Mesothelial cell of epicardium (in vitro differentiated cells): ENCODE measurements at places on chromosomes 12 and 14. TPM values are rescaled to one million over a fixed set of nuclear protein-coding genes. Genes with fewer than 3 reads are reported as not detected.

GRCh38 chr14:73811164-73811503 lies 40.5 kb upstream of the PTGR2 start:
- DNase-seq = no peak

DNA sequence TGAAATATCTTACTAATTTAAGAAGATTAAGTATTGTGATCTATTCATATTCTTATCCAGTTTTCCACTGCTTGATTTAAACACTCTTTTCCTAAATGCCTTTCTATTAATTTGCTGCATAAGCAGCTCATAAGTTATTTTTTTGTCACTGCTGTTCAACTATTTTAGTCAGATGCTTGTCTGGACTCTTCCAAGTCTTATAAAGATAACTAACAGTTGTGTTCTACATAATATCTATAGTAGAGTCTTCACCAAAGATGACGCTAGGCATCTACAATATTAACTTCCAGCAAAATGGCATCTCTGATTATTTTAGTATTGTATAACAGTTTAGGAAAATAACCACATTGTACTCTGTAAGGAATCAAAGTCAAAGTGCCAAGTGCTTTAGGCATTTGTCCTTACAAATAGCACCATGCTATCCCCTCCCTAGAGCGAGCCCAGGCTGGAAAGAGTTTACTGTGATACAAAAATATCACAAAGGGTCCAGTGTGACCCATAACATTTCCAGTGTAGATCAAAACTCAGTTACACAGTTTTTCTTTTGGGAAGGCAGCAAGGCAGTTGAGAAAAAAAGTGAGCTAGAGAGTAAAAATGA lies 98.2 kb downstream of the DENND5B start:
- no peak for DNase-seq

- no peak for DNase-seq
Measured at GRCh38 chr12:105229371-105229770, 6.6 kb downstream of the APPL2 start.

- no peak for DNase-seq
Measured at GRCh38 chr12:99259040-99259934, 388.3 kb upstream of the GARIN6 start.

GRCh38 chr12:40241741-40242140 lies 16.9 kb downstream of the LRRK2 start:
- DNase-seq = no peak

DNA sequence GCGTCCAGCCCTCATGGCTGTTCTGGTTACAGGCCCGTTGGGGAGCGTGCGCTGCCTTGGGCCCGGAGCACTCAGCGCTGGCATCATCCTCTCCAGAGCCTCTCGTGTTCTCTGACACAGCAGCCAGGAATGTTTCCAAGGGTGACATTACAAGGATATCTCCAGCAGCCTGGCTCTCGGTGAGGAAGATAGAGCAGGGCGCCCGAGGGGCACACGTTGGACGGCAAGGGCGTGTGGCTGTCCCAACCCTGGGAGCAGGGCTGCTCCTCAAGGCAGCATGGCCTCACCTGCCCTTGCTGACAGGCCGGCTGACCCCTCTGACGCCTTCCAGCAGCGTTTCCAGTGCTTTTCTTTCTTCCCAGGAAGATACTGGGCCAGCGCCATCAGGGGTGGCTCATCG lies 14.4 kb downstream of the LRCOL1 start:
- no peak for DNase-seq

- peak; percentile 33 for DNase-seq
Measured at GRCh38 chr12:55019784-55020183, at the start of gene NEUROD4. Gene NEUROD4 (plus strand): TSS chr12:55019974. CDS start chr12:55026440, 6,466 bp downstream.

GRCh38 chr14:20986811-20987210 lies 3.0 kb upstream of the METTL17 start:
- no peak for DNase-seq

DNA sequence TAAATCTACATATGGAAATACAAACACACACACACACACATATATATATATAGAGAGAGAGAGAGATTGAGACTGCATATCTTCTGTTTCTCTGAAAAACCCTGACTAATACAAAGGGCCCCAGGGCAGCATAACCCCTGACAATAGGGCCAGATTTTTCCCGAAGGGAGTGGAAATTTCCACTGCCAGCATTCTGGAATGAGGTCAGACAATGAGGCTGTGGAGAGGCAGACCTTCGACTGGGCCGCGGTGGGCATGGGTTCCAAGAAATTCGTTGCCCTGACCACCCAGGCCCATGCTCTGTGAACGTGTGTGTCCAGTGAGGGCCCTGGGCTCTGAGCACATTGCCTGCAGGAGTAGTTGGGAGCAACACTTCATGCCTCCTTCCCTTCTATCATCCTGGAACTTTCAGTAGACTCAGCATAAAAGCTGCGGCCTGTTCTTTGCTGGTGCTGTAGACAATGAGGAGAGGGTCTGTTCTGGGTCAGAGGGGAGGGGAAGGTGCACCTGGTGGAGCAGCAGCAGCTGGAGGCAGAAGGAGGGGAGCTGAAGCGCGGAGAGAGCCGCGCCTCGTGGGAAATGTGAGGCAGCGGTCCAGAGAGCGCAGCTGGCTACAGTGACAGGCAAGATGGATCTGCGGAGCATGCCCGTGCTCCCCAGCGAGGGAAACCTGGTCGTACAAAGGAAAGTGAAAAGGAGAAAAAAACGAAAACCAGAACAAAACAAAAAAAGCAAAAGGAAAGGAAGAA lies 25.6 kb upstream of the CCDC60 start:
- no peak for DNase-seq

DNA sequence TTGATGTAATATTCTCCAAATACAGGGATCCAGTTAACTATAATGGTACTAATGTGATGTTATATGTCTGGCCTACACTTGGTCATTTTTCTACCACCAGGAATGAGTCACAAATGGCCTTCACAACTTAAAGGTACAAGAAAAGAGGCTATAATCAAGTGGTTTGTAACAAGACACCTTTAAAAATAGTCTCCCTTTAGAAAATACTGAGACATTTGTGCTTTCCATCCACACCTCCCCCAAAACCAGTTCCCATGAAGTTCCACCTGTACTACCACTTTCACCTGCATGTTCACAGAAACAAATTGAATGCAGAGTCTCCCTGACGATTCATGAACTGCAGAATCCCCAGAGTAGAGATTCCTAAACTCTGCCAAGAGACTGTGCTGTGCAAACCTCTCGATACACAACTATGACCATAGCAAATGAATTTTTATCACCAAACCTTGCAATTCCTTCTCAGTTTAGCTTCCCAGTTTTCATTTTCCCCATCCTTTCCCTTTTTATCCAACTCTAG lies 6.0 kb downstream of the BTG1 start:
- DNase-seq = no peak

- DNase-seq = no peak
Measured at GRCh38 chr14:61213920-61214319, 67.2 kb downstream of the TMEM30B start.

GRCh38 chr12:11941606-11942337 lies 129.0 kb upstream of the BCL2L14 start:
- no peak for DNase-seq

DNA sequence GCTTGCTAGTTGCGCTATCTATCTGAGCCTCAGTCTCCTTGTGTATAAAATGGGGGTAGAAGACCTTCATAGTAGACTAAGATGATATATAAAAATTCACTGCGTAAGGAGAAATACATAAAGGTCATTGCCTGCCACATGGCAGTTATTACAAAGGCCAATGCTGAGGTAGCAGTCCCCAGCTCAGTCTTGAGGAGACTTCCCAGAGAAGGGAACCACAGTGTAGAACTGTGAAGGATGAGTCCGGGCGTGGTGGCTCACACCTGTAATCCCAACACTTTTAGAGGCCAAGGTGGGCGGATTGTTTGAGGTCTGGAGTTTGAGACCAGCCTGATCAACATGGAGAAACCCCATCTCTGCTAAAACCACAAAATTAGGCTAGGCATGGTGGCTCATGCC lies 17.1 kb upstream of the SP7 start:
- DNase-seq = no peak

GRCh38 chr12:6708960-6709394 lies 8.4 kb upstream of the PIANP start:
- no peak for DNase-seq

GRCh38 chr14:88901189-88901588 lies 76.7 kb downstream of the TTC8 start:
- no peak for DNase-seq

DNA sequence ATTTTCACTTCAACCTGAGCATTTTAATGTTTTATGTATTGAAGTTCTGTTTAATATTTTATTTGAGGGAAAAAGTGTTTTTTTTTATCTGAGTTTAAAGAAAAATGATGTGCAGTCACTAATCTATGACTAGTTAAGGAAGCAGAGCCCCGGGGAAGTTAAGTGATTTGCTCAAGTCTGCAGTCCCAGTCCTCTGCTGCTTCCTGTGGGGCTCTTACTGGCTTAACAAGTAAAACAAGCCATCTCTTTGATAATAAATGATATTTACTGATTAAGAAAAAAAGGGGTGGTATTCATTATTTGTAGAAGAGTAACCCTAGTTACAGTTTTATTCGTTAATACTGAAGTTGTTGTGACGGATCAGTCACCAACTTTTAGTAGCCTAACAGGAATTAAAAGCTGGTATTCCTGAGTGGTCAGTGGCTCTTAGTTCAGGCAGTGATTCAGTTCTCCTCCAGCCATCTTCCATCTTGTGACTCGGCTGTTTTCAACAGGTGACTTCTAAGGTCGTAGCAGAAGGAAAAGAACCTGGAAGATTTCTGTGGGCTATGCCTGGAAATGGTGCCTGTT lies 21.7 kb downstream of the BICDL1 start:
- DNase-seq = no peak

DNA sequence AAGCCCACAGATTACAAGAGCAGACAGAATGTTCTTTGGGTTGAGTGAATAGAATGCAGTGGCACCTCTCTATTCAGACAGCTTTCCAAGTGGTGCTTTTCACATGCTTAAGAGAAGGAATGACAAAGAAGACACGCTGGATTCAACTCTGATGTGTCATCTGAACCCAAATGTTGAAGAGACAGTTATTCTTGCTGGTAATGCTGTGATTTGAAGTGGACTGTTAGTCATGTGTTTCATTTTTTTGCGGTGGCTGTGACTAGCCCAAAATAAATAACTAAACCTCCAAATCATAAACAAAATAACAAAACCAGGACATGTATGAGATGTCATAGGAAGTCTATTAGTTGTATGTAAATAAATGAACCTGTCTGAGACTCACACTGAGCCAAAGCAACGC lies 391.8 kb upstream of the PRICKLE1 start:
- no peak for DNase-seq

DNA sequence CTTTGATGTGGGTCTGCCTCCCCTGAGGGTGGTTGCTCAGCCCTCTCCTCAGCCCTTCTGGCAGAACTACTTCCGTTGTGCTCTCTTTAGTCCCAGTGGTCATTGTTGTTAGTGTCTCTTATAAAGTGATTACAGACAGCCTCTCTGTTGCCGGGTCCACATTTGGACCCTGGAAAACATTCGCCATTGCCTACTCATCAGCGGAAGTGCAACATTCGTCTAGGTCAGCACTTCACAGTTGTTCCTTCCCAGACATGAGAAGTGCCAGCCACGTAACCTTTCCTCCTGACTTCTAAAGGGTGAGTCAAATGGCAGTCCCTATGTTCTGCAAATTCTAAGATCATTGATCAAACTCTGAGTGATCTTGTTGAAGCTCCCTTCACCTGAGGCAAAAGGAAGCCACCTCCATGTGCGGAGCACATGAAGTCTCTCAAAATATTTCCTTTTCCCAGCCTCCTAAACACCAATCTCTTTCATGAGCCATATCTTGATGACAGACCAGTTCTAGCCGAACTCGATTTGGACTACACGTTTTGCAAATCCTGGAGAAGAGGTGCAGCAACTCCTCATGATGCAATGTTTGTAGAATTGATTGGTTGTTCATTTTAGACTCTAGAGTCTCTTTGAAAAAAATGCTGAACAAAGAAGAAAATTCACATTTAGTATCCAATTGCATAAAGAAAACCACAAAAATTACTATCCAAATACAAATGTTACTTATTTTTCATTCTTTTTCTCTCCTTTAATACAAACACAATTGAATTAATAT lies 163.8 kb downstream of the RPL10L start:
- DNase-seq = no peak

GRCh38 chr12:19744705-19745218 lies 305.5 kb downstream of the AEBP2 start:
- DNase-seq = no peak

DNA sequence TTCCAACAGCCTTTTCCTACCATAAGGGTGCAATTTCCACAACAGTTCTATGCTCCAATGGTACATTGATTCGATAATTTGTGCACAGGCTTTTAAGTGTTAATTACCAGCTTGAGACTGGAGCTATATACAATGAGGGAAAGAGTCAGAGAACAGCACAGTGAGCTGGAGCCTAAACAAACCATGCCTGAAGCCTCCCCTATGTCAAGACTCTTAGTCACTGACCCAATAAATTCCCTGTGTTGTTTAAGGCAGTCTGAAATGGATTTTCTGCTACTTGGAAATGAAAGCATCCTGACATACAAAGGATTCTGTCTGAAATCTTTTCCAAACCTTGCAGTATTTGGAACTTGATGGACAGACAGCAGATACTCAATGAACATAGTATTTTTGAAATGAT lies 149.0 kb downstream of the EFCAB11 start:
- DNase-seq = no peak

Gene NTN4
- total RNA-seq = 4.8 to 6.0 TPM (median 5.9 TPM) in 3 replicates

Gene DDIT3
- total RNA-seq = 15.6 to 18.6 TPM (median 17.2 TPM) in 3 replicates

Gene ASPG
- 3.3 to 4.0 TPM (median 3.6 TPM) in 3 replicates for total RNA-seq

Gene FGD4
- total RNA-seq = 12.6 to 13.5 TPM (median 13.4 TPM) in 3 replicates

Gene TMEM253
- total RNA-seq = 1.3 to 1.9 TPM (median 1.6 TPM) in 3 replicates

Gene P2RX2
- 7.3 to 8.7 TPM (median 8.6 TPM) in 3 replicates for total RNA-seq
